NCI-H1105 (cell line): ENCODE measurements at places on chromosomes 4 and X.

GRCh38 chr4:187232196-187232595 lies 508.5 kb upstream of the FAT1 start:
- DNase-seq = no peak

DNA sequence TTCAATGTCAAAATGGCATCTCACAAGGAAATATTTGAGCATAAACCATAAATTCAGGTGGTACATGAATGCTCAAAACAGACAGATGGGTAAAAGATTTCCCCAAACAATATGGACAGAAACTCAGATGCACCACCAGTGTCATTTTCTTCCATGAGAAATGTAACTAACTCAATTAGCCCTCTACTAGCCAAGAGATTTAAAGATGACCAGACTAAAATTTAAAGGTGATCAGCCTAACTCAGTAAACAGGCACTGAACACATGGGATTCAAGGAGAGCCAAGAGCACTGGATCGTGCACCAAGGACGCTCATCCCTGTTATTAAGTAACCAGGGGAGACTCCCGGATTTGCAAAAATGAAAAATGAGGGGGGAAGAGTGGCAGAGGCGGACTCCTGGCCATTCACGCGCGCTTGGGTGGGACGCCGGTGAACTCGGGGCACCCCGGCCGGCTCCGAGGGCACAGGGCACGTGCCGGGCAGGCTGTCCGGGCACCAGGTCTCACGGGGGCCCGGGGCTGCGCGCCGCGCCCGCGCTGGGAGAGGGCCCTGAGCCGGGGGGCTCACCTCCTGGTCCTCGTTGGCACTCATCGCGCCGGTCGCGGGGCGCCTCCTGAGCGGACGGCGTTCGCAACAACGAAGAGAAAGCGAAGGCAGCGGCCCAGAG lies 490 bp downstream of the RWDD4 start:
- DNase-seq = no peak

DNA sequence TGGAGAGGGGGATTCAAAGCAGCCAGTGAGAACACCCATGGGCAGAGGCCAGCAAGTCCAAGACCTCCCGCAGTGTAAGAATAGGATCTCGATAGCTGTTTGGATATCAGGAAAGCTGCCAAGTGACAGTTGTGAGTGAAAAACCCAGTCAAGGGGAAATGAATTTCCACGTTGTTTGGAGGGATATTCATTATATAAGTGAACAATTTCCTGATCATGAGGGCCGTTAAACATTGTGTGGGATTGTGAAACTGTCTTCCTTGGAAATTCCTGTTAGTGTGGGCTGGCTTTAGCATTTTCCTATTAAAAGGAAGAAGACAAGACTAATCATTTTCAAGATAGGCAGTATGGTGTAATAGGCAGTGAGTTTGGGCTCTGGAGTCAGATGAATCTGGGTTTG lies 15.0 kb downstream of the CLDN2 start:
- no peak for DNase-seq

- no peak for DNase-seq
Measured at GRCh38 chr4:78939667-78940008, 400 bp upstream of the PAQR3 start.

DNA sequence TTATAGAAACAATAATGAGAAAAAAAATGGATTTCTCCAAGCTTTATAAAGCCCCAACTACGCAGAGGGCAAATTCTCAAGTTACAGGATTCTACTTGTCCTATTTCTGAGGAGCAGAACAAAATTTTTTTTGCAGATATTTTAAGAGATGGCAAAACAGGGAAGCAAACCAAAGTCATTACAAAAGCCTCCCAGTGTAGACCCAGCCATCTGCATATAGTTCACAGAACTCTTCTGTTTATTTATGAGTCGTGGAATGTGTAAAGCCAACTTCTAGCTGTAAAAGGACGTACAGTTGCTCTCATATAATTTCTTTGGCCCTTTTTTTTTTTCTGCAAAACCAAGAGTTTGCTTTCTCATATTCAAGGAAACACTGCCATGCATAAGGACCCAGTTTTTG lies 120.4 kb downstream of the PCDH7 start:
- no peak for DNase-seq
